ENCODE measurements at places on chromosomes 1 and 21.

- DNase-seq = no peak
Observed at GRCh38 chr1:44423591-44424537, 18.8 kb downstream of the RNF220 start.

DNA sequence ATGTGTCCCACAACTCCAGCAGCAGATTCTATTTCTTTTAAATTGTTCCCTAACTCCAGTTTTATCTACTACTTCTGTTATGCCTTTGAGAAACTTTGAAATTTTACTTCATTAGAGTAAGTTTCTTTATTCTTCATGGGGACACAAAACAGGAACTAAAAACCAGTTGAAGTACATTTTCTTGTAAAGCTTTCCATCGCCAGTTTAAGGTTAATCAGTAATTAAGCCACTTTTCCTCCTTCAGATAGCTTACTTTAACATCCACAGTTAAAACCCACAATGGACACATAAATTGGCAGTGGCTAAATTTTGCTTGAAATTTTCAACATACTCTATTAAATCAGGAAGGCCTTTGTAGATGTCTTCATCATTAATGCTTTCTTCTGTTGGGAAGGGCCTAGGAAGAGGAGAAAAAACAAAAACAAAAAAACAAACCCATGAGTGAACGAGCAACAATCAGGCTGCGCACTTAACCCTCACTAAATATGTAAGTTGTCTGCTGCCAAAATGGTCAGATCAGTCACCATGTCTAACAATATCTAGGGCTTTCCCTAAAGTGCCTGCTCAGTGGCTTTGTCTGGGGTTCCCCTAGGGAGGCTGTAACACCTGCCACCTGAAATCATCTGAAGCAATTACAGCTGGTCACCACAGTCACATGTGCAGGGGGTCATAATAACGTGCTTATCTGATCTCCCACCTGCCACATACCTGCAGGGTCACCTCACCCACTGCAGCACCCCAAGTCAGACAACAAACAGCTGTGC lies 187.9 kb downstream of the VAV3 start:
- DNase-seq = no peak

- DNase-seq = no peak
Observed at GRCh38 chr1:38899560-38899959, 18.2 kb upstream of the GJA9 start.

DNA sequence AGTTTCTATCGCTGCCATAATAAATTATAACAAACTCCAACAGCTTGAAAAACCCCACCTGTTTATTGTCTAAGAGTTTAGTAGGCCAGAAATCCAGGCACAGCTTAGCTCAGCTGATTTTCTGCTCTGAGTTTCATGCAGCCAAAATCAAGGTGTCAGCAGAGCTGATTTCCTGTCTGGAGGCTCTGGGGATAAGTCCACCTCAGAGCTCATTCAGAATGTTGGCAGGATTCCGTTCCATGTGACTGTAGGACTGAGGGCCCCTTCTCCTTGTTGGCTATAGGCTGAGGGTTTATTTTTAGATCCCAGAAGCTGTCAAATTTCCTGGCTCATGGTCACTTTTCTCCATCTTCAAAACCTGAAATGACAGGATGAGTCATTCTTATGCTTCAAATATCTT lies 91.6 kb upstream of the CHODL start:
- DNase-seq = no peak

GRCh38 chr1:33382661-33383415 lies 48.1 kb downstream of the PHC2 start:
- no peak for DNase-seq

- no peak for DNase-seq
Observed at GRCh38 chr1:20029178-20029912, 40.6 kb upstream of the PLA2G5 start.

GRCh38 chr21:16750926-16751325 lies 761.9 kb upstream of the CXADR start:
- DNase-seq = no peak

GRCh38 chr1:107297681-107298080 lies 156.8 kb downstream of the NTNG1 start:
- no peak for DNase-seq

- DNase-seq = no peak
Observed at GRCh38 chr1:229756666-229757065, 130.6 kb downstream of the URB2 start.

DNA sequence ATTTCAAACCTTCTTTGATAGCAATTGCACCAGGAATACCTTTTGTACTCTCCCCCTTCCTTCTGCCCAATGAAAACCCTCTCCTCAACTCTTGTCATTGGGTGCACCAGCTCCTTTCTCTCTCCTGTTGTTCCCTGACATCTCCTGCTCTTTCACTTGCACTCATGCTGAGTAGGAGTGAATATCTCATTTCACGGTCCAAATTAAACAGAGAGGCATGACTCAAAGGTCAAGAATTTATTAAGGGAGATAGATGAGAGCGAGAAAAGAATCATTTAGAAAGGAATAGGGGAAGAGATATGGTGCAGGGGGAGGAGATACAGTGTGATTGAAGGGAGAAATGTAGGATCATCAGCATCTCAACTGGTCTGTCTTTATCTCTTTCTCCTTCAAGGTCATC lies 22.1 kb downstream of the AIM2 start:
- DNase-seq = no peak

GRCh38 chr1:209384710-209385550 lies 198.6 kb upstream of the CAMK1G start:
- no peak for DNase-seq

DNA sequence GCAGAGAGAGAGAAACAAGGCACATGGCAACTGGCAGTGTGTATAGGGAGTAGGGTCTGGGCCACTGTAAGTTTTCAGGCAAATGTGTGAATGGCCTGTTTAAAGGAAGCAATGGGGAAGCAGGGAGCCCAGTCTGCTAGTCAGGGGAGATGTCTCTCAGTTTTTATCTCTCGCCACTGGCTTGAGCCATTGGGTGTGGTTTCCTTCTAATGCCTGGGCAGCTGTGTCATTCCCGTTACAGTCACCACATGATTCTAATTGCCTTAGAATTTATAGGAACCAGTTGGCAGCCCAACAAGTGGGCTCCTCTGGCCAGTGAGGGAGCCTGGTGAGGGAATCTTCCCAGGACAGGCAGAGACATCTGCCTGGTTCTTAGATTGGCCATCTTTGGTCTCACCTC lies 182.4 kb downstream of the DISC1 start:
- no peak for DNase-seq

- no peak for DNase-seq
Observed at GRCh38 chr1:46041551-46041950, 90.9 kb downstream of the PIK3R3 start.

- DNase-seq = no peak
Observed at GRCh38 chr1:10339815-10340214, 59.0 kb upstream of the PGD start.

DNA sequence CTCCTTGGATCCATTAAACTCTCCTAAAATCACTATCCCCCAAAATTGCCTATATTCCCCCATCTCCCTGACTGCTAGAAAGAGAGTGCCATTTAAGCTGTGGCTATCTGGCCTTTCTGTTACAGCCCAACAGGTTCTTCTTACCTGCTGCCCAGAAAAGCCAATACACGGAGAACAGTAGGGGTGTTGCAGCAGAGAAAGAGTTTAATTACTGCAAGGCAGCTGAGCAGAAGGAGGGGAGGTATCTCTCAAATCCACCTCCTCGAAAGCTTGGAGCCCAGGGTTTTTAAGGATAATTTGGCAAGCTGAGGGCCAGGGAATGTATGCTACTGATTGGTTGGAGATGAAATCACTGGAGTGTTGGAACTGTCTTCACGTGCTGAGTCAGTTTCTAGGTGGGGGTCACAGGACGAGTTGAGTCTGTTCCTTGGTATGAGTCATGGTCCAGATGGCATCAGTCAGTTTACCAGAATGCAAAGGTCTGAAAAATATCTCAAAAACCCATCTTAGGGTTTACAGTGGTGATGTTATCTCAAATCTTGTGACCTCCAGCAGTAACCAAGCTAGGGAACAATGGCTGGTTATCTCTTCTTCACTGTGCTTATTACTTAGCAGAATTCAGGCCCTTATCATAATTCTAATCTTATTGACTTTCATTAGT lies 89.8 kb downstream of the SMYD3 start:
- no peak for DNase-seq

GRCh38 chr1:214847071-214847810 lies 235.3 kb upstream of the KCNK2 start:
- no peak for DNase-seq

DNA sequence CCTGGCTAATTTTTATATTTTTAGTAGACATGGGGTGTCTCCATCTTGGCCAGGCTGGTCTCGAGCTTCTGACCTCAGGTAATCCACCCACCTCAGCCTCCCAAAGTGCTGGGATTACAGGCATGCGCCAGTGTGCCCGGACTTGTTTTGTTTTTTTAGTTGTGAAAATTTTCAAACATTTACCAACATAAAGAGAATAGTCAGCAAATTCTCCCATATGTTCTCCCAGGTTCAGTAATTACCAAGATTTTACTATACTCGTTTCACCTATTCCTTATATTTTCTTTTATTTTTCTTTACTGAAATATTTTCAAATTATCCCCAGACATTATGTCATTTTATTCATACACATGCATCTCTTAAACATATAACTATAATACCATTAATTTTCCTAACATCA lies 218.1 kb upstream of the L1TD1 start:
- DNase-seq = no peak

GRCh38 chr21:14878971-14879370 lies 185.8 kb downstream of the NRIP1 start:
- no peak for DNase-seq

GRCh38 chr1:51219022-51219421 lies 17.1 kb upstream of the RNF11 start:
- no peak for DNase-seq

DNA sequence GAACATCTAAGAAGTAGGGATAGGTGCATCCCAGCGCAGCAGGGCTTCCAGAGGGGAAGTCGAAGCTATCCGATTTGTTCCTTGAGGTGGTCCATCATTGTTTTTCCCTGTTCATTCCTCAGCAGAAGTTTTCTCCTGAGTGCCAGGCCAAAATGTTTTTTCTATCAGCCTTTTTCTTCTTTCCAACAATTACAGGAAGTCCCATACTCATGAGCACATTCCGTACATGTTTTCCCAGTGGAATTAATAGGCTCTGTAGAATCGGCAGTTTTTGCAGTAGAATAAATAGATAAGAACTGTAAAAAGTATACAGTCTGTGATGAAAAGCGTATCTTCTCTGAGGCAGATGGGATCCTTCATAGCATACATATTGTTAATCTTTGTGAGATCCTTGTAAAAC lies 24.8 kb downstream of the CD101 start:
- DNase-seq = no peak

DNA sequence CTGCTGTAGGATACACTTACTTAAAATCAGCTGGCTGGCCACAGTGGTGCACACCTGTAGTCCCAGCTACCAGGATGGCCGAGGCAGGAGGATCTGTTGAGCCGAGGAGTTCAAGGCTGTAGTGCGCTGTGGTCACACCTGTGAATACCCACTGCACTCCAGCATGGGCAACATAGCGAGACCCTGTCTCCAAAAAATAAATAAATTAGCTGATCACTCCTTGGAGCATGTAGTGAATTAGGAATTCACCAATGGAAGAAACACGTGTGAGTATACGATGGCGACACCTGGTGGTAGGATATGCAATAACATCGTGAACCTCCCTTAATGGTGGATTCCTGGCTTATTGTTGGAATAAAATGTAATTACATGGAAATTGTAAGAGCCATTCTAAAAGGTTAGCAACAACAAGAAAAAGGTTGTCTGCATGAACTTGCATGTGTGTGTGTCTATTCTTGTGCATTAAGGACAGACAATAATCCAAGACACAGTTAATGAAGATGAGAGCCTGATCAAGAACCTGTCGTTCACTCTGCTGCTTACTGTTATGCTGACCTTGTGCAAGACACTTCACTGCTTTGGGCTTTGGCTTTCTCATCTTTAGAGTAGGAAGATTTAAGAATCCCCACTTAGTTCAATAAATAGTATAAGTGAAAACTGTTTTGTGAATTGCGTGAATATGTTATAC lies 38.6 kb upstream of the COX20 start:
- peak; percentile 27 for DNase-seq

GRCh38 chr1:222904451-222904850 lies 89.6 kb downstream of the DISP1 start:
- no peak for DNase-seq

DNA sequence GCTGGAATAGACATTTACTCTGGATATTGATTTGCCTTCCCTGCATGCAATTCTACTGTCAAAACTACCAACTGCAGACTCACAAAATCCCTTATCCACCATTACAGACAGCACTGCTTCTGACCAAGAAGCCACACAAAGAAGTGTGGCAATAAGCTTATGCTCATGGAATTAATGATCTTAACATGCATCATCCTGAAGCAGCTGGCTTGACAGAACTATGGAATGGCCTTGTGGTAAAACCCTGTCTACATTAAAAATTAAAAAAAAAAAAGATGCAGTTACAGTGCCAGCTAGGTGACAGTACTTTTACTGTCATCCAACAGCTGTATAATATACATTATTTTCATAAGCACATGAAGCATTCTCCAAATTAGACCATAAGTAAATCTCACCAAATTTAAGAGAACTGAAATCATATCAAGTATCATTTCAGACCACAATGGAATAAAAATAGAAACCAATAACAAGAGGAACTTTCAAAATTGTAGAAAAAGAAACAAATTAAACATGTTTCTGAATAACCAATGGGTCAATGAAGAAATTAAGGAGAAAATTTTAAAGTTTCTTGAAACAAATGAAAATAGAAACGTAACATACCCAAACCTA lies 70.7 kb downstream of the SCMH1 start:
- DNase-seq = no peak

- no peak for DNase-seq
Observed at GRCh38 chr1:201515895-201516294, 9.0 kb upstream of the CSRP1 start.

DNA sequence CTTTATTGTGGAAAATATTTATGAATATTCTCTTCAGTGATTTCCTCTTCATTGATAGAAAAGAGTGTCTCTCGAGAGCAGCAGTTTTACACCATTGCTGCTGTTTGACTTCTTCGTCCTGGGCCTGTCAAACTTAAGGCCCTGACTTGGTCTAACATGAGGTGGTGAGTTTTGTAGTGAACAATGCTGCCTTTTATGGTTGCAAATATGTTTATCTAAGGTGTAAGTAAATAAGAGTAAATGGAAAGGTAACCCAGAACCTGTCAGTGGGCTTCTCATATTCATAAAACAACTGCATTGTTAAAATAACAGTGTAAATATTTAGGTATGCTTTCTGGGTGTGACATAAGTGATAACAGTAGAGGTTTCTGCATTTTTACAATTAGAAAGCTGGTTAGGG lies 62.8 kb upstream of the SCCPDH start:
- no peak for DNase-seq

All from stimulated activated CD8-positive, alpha-beta memory T cell treated with anti-CD3 and anti-CD28 coated beads, Interleukin-12 subunit alpha, Interleukin-12 subunit beta, amount 100 ng/mL, for 1 hour (primary cell).